ENCODE measurements at places on chromosomes 6 and 20. TPM values are rescaled to one million over a fixed set of nuclear protein-coding genes. Genes with fewer than 3 reads are reported as not detected.

UNC93A gene
- total RNA-seq = not detected

GCNT2 gene
- 5.2 TPM for total RNA-seq

EYS gene
- total RNA-seq = 1.4 TPM

CYP24A1 gene
- not detected for total RNA-seq

SCRT2 gene
- total RNA-seq = not detected

PRR18 gene
- 0.63 TPM for total RNA-seq

MRPS10 gene
- total RNA-seq = 38.0 TPM

DNA sequence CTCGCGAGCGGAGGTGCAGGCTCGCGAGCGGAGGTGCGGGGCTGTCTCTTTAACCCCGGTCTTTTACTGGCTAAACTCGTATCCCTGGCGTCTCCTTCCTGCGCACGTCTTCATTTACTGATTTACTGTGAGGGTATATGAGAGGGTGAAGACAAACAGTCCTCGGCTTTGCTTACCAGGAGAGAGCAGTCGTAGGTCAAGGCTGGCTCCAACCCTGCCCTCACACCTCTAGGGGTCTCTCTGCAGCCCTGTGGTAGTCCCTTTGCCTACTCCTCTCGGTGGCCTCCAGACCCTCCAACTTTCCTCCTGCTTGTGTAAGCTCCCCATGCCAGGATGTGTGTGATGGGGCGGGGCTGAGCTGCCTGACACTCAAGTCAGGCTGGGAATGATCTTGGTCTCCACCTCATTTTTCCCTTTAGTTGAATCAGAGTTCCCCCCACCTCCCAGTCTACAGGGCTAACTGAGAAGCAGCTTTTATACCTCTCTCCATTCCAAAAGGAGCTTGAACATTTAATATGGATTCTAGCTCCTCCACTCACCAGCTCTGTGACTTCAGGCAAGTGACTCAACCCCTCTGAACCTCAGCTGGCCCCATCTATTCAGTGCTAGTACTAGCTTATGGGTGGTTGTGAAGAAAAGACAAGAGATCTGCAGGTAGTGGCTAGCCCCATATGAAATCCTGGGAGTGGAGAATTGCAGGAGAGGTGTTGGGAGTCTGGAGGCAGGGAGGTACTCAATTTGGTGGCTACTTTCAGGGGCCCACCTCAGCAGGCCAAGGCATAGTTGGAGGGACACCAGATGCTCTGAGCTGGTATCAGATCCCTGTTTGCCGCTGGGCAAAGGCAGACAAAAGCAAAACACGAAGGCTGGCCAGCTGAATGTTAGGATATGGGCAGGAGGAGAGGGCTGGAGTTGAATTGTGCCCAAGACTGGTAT lies 902 bp downstream of the SLC29A1 start:
- DNase-seq = no peak

- no peak for DNase-seq
These were observed 34.8 kb downstream of the HFE start for GRCh38 chr6:26122005-26122388.

DNA sequence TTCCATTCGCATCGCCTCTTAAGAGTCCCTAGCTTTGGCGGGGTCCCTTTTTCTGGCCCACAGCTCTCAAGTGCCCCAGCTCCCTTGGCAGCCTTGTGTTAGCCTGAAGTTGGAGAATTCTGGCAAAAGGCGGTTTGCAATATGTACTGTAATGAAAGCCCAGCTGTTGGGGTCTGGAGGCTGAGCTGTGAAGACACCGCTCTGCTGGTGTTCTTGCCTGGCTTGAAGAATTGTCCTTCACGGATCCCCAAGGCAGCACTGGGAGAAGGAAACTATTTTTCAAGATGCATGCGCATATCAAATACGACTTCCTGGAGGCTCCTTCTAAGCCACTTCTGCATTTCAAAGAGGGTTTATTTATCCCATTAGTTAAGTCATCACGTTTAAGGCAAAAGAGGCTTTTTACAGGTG lies 21.4 kb upstream of the CITED2 start:
- no peak for DNase-seq

- no peak for DNase-seq
These were observed 1.6 kb downstream of the RAET1G start for GRCh38 chr6:149921361-149921760.

Data from omental fat pad (tissue), 4 donors.